ENCODE measurements at places on chromosomes 2 and 18. TPM values are rescaled to one million over a fixed set of nuclear protein-coding genes. Genes with fewer than 3 reads are reported as not detected.

DNA sequence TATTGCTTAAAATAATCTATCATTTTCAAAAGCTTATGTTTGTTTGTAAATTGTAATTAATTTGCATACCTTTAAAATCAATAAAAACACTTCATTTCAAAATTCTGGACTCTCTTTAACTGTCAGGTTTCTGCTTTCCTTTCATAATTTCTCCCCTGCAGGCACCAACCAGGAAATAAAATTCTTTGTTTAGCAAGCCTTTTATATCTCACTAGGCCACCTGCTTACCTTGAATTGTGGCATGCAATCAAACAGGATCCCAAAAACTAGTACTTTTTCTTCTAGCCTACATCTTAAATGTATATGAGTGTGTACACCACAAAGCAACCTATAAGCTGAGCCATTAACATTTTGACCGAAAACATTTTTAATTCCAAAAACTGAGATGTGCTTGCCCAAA is 233.1 kb downstream of the NR4A2 start:
- DNase-seq, result no peak

GRCh38 chr2:112433932-112434730 is 686 bp upstream of the RGPD8 start:
- DNase-seq, result no peak

DNA sequence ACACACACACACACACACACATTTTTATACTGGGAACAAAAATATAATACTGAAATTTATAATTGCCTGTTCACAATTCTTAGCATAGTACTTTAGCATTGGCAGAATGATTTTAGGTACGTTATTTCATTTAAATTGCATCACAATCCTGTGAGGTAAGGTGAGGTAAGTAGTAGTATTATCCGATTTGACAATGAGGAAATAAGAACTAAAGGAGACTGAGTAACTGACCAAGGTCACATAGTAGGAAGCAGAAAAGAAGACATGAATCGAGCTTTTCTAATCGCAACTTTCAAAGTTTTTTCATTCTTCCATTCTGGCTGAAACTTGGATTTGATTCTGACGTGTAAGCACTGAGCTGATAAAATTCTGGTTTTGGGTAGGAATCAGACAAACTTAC is 351.2 kb downstream of the KIAA1328 start:
- DNase-seq, result no peak

Gene ELOA2
- total RNA-seq, result not detected

GRCh38 chr2:40034198-40034597 is 255.1 kb upstream of the THUMPD2 start:
- DNase-seq, result no peak

- DNase-seq, result no peak
Observed at GRCh38 chr2:143679617-143680016, 550.4 kb downstream of the ARHGAP15 start.

DNA sequence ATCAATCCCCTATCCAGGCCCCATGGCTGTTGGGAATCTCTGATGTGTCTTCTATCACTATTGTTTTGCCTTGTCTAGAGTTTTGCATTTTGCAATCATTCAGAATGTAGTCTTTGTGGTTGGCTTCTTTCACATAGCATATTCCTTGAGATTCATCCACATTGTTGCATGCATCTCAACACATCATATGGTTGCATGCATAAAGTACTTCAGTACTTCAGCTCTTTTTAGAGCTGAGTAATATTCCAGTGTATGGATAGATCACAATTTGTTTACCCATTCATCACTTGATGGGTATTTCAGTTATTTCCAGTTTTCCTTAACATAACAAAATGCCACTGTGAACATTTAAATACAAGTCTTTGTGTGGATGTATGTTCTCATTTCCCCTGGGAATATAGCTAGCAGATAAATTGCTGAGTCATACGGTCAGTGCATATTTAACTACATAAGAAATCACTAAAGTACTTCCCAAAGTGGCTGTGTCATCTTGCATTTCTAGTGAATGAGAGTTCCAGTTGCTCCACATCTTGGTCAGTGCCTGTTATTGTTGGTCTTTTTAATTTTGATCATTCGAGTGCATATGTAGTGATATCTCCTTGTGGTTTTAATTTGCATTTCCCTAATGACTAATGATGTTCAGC is 138.8 kb downstream of the BCL11A start:
- no peak for DNase-seq

DNA sequence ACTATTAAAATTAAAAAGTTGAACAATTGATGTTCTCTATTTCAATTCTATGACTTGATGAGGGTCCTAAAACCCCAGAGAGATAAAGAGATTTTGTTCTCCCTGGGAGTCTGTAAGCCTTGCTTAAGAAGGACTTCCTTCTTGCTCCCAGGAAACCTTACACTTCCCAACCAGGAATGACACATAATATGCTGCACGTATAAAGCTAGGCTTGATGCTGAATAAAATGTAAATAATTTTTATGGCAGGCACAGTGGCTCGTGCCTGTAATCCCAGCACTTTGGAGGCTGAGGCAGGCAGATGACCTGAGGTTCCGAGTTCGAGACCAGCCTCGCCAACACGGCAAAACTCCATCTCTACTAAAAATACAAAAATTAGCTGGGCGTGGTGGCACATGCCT is 27.8 kb downstream of the SPIRE1 start:
- no peak for DNase-seq

GRCh38 chr2:58215429-58215828 is 25.7 kb downstream of the FANCL start:
- no peak for DNase-seq

DNA sequence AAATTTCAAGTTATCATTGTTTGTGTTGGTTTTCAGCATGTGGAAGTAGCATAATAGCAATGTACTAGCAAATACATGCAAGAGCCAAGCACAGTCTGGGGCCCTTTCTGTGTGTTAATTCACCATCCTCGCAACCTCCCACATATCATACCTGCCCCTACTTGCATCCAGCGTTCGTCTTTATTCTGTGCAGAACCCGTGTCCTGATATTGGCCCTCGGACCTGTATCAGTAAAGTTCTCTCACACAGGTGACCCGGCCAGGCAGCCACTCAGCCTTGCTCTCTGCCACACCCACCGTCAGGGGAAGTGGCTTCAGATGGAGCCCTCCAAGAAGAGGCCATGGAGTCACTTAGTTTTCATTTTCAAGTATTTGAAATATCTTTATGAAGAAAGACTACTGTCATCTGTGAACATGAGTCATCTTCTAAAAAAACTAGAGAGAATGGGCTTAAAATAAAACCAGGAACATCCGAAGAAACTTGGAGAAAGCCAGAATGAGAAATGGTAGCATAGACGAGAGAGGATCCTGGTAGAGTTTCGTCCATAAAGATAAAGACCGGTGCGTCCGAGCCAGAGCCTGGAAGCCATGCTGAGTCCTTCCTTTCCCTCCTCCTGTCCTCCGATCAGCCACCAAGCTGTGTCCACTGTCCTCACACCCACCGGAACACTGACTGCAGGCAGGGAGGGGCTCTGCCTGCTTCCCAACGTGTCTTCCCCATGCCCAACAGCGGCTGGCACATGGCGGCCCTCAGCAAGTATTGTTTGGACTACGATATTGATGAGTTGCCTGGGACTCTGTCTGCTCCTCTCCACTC is 57.3 kb upstream of the RPL31 start:
- DNase-seq, result no peak

Gene CYP27A1
- 2.4 TPM for total RNA-seq

GRCh38 chr2:119736021-119736420 is 23.7 kb upstream of the PTPN4 start:
- no peak for DNase-seq

Gene WNT10A
- 14.9 TPM for total RNA-seq

DNA sequence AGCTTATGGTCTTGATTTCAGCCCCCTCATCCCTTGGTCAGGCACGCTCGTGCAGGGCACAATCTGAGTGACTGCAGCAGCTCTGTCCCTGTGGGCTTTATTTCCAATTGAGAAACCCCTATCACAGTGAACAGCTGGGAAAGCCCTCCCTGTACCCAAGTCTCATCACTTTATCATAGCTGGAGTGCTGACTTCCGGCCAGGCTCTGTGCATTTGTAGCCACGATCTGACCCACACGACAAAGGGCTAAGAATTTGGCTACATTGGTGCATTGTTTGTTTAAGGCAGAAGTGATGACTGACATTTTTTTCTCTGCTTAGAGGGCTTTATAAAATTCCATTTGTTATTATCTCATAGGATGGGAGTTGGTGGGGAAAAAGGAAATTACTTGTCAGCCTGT is 184.4 kb downstream of the KCNS3 start:
- no peak for DNase-seq

Gene STARD6
- not detected for total RNA-seq

DNA sequence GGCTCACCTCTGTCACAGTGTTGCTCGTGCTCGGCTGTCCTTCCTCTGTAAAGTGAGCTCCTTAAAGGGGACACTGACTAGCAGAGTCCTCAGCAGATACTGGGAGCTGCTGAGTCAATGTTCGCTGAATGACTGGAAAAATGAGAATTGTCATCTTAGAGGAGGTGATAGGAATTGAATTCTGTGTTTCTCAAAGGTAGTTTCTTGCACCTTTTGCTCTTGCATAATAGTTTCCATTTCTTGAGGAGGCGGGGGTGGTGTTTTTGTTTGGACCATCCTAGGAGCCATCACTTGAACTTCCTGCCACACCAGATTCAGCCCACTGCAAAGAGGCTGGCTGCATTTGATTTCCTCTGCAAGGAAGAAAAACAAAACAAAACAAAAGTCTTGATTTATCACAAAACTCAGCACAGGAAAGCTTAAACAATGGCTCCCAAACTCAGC is 11.4 kb upstream of the RFX8 start:
- DNase-seq, result no peak

DNA sequence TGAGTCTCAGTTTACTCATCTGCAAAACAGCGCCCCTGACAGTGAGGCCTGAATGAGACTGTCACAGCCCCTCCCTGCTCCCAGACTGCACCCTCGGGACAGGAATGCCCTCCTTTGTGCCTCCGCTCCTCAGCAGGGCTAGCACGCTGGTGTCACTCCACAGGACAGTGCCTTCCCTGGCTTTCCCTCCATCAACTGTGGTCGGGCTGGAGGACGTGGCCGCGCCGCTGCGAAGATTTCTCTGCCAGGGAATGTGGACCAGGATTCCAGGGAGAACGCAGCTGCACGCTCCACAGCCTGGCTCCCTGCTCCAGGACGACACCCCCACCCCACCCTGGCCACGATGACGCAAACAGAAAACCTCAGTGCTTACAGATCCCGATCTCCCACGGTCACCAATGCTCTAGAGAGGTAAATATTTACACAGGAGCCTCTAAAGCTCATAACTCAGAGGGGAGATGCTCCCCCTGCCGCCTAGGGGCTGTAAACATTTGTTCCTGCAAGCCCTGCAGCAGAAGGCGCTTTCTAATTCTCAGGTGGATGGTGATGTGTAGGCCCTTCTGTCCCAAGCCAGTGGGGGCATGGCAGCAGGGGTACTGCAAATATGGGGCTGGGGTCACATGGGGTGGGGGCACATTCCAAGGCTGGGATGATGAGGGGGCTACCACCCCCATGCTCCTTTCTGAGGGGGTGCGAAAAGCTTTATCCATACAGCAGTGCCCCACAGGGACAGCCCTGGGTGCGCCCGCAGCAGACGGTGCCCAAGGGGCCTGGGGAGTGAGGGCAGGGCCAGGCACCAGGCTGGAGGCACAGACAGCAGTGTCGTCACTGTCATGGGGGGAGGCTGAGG is 12.4 kb downstream of the HS6ST1 start:
- peak; percentile 63 for DNase-seq

Gene POTEJ
- total RNA-seq, result not detected

- DNase-seq, result no peak
Observed at GRCh38 chr2:45776160-45776955, 124.9 kb downstream of the PRKCE start.

Gene HOXD11
- not detected for total RNA-seq

- no peak for DNase-seq
Observed at GRCh38 chr2:121858369-121858768, 102.9 kb downstream of the TSN start.
